ENCODE measurements at places on chromosomes 5 and 9.

- no peak for DNase-seq
Measured at GRCh38 chr5:76735762-76736545, 20.0 kb downstream of the F2R start.

GRCh38 chr9:96236854-96237550 lies 65.0 kb downstream of the HSD17B3 start:
- no peak for DNase-seq

- no peak for DNase-seq
Measured at GRCh38 chr9:98428454-98428853, 173.0 kb upstream of the TBC1D2 start.

- DNase-seq, result peak; percentile 51
Measured at GRCh38 chr5:109759306-109759705, 69.6 kb downstream of the MAN2A1 start.

- DNase-seq, result no peak
Measured at GRCh38 chr9:99234618-99235017, 12.5 kb downstream of the SEC61B start.

DNA sequence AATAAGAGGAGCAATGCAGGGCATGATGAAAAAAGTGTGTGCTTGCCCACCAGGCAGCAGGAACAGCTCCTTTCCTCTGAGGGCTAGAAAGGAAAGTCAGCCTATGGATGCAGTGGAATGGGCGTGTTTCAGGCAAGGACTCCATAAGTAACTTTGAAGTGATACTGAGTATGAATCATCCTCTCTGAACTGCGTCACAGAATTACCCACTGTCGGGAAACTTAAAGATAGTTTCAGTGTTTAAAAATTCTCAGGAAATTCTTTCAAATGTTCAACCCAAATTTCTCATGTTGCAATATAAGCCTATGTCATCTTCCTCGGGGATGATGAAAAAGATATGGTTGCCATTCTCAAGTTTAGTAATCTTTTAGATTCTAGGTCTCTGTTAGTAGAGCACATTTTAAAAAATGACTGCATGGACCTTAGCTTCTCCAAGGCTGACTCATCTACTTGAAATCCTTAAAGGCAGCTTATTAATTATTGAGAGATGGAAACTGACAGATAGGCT lies 27.7 kb downstream of the PTCD2 start:
- peak; percentile 94 for DNase-seq

- no peak for DNase-seq
Measured at GRCh38 chr5:109027983-109028607, 280.4 kb downstream of the FER start.

DNA sequence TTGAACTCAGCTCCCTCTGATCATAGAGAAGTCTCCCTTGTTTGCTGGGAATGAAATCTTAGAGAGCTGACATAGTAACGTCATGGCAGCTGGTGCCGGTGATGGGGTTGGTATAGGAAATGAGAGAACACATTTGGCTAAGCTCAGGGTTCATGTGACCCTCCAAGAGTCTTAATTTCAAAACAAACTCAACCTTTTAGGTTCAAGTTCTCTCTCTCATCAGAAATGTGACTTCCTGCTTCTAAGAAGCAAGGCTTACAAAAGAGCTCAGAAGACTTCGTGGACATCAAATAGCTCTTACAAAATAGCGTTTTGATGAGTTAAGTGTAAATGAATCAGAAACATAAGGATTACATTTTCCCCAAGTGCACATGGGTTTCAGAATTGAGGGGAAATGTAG lies 97.3 kb downstream of the PAPPA start:
- no peak for DNase-seq

GRCh38 chr9:3868012-3868411 lies 342.2 kb upstream of the RFX3 start:
- DNase-seq, result no peak

- no peak for DNase-seq
Measured at GRCh38 chr5:39225405-39226099, 6.2 kb upstream of the FYB1 start.

- DNase-seq, result no peak
Measured at GRCh38 chr5:28779161-28779754, 1740.9 kb upstream of the CDH9 start.

DNA sequence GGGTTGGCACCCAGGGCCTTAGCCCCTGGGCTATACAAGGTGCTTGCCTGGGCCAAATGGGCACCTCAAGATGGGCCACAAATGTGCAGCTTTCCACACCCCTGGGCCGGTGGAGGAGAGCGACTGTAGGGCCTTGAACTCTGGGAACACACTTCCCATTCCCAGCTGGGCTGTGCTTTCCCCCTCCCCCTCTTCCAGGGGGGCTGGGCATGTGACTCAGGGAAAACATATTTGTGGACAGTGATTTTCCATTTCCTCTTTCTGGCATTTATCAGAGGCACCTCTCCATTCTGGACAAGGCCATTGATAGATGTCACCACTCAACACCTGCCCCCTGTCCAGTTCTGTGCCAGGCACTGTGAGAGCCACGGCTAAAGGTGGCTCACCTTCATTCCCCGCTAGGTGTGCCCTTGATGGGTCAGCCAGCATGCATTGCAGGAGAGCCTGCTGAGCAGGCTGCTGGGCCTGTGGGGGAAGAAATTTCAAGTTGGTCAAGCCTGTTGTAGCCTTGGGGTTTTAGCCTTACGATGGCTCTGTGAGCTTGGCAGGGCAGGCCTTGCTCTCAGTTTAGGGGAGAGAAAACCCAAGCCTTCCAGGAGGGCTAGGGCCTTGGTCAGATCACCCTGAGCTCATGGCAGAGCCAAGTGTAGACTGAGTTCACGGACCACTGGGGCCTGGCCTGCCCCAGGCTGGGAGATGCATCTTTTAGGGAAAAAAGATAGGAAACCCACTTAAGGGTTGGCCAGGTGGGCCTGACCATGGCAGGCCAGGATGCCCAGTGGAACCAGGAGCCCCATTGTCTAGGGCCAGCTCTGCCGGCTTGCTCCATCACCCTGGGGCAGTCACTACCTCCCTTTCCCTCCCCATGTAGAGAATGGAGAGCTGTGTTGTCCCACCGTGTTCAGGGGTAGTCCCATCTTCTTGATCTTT lies 113.9 kb downstream of the DAB2IP start:
- peak; percentile 83 for DNase-seq

GRCh38 chr9:124137009-124137943 lies 120.5 kb upstream of the NEK6 start:
- DNase-seq, result no peak

DNA sequence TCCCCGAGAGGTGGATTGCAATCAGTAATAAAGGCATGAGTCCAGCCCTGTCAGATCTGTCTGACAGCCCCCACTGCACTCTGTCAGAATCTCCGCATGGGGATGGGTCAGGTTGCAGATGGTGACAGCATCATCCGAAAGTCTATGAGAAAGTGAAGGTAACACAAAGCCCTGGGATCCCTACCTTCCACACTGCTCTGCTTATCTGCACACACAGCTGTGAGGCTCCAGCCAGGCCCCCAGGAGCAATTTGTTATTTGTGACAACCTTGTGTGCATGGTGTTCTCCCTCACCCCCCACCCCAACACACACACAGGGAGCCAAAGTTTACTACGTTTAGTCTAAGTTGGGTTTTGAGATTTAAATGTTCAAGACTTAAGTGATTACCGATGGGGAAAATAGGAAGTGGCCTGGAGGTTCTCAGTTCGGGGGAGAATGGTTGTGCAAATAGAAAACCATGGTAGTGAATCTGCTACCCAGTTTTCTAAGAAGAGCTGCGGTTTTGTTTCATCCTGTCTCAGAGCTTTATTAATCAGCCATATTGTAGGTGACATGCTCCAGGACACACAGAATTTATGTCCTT lies 92.7 kb downstream of the SV2C start:
- no peak for DNase-seq

DNA sequence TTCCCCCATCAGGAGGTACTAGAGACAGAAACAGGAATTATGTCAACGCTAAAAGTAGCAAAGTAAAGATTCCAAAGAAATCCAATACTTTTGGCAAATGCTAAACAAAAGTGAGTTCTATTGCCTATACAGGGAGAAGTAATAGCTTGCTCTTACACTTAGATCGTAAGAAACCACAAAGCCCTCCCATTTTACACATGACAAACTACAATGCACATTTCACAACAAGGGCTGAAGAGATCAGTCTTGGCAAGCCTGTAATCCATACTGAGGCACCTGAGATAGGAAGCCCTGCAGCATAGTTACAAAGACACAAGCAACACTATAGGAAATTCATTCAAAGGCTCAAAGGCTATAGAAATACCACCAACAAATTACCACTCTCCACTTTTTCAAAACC lies 7.7 kb downstream of the HNRNPK start:
- no peak for DNase-seq

GRCh38 chr9:92669527-92669889 lies 423 bp downstream of the IPPK start:
- DNase-seq, result no peak

GRCh38 chr5:43305948-43306565 lies 7.2 kb downstream of the HMGCS1 start:
- peak; percentile 70 for DNase-seq

DNA sequence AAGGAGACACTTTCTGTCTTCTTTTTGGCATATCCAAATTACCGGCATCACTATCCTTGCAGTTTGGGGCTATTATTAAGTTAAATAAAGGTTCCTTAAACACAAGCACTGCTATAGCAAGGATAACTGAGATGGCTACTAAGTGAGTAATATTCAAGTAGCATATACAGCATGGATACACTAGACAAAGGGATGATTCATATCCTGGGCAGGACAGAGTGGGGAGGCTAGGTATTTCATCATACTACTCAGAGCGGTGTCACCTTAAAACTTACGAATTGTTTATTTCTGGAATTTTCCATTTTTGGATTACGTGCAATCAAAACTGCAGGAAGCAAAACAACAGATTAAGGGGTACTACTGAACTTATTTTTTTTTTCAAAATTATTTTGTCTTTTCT lies 54.1 kb downstream of the FER start:
- peak; percentile 89 for DNase-seq

GRCh38 chr9:38715684-38716083 lies 4.2 kb downstream of the FAM240B start:
- no peak for DNase-seq

- DNase-seq, result no peak
Measured at GRCh38 chr5:90897618-90898017, 339.0 kb downstream of the ADGRV1 start.
